Activated T-cell treated with anti-CD3 and anti-CD28 coated beads, Interleukin-2, amount 50 U/mL, for 48 hours (primary cell): ENCODE measurements at places on chromosomes 2 and 18.

- no peak for DNase-seq
Observed at GRCh38 chr18:21272016-21272579, 30.1 kb downstream of the GREB1L start.

GRCh38 chr2:16334886-16335603 lies 330.6 kb downstream of the CYRIA start:
- DNase-seq, result no peak

DNA sequence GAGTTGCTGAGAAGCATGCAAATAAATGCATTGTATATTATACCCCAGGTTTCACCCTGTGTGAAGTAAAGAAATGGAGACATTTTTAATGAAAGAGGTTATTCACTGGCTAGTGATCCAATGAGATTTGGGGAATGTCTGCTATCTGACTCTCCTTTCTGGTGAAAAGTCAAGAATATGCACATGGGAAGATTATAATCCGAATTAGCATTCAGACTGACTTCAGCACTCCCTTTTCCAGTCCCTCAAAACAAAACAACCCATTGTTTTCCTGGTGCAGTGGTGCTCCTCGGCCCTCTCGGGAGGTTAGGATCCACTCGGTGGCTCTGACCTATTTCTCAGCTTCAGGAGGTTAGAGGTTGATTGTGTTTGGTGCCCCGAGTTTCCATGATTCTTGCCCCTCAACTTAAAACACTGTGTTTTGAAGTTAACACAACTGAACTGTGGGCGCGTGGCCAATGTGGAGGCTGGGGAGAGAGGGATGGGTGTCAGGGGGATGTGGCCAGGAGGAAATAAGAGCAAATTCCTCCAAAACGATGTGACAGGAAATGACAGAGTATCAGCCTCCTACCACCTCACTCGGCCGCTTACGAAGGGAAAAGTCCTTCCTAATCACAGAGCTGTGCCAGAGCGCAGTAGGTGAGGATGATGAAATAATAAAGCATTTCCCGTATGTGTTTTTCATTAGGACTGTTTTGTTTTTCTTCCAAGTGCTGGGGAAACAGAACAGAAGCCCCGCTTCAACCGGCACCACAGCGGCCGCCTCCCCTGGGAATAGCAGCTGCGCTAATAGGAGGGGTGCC lies 440.1 kb downstream of the MTX2 start:
- no peak for DNase-seq

- DNase-seq, result no peak
Observed at GRCh38 chr2:173278794-173279526, 75.7 kb upstream of the CDCA7 start.

DNA sequence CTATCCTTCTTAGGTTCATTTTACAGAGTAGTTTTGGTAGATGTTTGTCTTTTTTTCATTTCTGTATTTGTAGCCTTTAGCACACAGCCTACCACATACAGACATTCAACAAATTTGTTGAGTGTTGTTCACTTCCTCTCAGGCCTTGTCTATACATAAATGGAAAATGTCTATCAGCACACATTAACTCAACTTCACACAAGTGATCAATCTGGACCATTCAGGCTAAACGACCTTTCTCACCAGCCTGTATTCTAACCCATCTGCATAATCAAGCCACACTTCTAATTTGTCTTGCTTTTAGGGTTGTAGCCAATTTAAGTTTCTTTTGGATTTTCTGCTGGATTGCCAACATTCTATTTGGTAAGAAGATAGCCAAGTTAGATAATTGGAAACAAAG lies 59.9 kb upstream of the DARS1 start:
- no peak for DNase-seq

DNA sequence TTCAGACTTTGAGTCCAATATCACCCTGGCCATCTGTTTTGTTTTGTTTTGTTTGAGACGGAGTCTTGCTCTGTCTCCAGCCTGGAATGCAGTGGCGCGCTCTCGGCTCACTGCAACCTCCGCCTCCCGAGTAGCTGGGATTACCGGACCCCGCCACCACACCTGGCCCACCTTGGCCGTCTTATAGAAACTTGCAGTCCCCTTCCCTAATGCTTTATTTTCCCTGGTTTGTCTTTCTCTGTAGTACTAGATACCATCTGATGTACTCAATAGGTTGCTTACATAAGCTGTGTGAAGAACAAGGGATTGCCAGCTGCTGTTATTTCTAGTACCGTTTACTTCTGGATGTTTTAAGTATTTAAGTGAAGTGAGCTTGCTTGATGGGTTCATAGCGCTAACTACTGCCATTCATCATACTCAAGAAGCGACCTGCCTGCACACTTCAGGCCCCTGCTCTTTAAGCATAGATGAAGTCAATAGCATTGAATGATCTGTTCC lies 1.2 kb downstream of the RPL31 start:
- DNase-seq, result no peak

- no peak for DNase-seq
Observed at GRCh38 chr2:119233326-119234020, 9.8 kb downstream of the STEAP3 start.

- DNase-seq, result no peak
Observed at GRCh38 chr2:12930391-12930790, 213.7 kb downstream of the TRIB2 start.

- DNase-seq, result no peak
Observed at GRCh38 chr2:200357845-200358244, 51.4 kb downstream of the SPATS2L start.

DNA sequence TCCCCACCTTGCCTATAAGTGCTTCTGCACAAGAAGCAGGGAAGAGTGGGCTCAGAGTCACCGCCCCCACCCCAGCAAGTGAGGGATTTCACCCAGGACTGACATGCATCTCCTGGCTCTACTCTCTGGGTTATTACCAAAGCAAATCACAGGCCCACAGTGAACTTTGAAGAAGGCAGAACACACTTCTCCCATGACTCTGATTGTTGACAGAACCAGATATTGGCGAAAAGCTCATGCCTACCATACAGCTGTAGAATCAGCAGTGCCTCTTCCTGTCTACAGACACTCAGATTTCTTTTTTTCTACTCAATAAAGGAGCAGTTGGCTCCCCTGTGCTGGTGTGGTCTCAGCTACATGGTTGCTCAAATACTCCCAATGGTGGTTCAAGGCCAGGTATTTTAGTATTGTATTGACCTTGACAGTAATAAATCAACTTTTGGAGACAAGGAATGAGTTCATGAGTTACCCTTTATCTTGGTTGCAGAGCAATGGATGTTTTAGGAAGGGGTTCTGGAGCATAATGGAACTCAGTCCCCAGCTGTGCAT lies 512.9 kb upstream of the ID2 start:
- DNase-seq, result no peak

- no peak for DNase-seq
Observed at GRCh38 chr2:32430804-32431203, 74.0 kb downstream of the BIRC6 start.

DNA sequence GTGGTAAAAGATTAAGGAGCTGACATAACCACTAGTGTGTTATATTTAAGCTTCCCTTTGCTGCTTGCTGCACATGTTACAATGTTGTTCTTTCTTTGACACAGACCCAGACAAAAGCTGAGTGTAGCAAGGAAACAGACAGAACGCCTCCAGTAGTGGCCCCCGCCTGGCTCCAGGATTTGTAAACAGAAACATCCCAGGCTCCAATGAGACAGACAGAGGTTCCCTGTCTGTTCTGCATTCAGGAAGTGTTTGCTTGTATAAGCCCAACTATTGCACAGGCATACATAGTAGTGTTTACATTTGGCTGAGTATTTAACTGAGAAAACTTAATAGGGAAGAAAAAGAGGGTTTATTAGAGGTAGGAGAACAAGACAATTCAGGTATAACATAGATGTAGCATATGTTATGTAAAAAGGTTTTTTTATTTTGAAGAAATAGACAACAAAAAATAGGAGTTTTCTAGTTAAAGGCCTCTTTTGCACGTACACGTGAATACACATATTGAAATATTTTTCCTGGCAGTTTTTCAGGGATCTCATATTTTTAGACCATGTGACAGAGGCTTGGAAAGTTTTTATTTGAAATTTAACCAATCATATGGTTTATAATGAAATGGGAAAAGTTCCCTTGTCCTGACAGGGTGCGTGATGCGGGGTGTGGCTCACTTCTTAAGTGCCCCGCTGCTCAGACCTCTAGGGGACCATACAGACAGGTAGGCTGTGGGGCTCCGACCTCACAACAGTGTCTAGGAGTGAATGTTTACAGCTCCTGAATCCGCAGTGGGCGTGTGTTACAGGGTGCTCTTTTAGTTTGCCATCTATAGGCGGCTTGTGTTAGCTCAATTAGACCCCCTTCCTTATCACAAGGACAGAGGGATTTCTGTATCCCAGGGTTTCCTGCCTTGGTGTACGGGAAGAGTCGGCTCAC lies 118.4 kb downstream of the BMPR2 start:
- no peak for DNase-seq

GRCh38 chr2:237156857-237157779 lies 71.4 kb downstream of the COPS8 start:
- no peak for DNase-seq

DNA sequence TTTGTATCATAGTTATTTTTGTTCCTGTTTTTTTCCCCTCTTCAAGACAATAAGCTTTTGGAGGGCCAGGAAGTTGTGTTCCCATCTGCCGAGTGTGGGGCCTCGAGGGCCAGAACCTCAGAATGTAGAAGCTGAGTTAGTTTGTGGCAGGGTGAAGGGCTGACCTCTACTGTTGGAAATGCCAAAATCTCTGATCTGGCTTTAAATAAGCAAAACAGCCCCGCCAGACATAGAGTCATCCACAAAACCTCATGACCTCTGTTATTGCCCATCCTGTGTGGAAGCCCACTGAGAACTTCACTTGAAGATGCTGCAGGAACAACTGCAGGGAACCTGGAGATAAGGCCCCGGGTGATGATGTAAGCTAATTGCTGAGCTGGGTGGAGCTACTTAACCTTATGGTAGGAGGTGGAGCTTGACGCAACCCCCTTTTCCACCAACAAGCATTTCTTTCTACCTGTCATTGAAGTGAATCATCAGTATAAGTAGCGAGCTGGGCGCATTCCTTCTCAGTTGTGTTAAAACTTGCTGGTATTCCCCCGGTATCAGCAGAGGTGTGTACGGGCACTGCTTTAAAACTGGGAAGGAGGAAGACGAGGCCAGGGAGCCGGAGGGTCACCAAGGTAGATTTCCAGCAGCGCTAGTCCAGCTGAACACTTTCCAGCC lies 177.2 kb downstream of the NEDD4L start:
- no peak for DNase-seq
